Fibroblast of the aortic adventitia (primary cell): ENCODE measurements at places on chromosomes 7 and 10. TPM values are rescaled to one million over a fixed set of nuclear protein-coding genes. Genes with fewer than 3 reads are reported as not detected.

Gene FXYD4
- total RNA-seq = not detected in 2 replicates

Gene EBF3
- total RNA-seq = 5.2 and 14.7 TPM in 2 replicates

Gene GPR15LG
- not detected in 2 replicates for total RNA-seq

Gene EBLN1
- total RNA-seq = not detected in 2 replicates

GRCh38 chr7:133836666-133837065, 290.5 kb upstream of the LRGUK start:
- DNase-seq = no peak

GRCh38 chr10:118374404-118374803, 32.3 kb upstream of the FAM204A start:
- DNase-seq = no peak

DNA sequence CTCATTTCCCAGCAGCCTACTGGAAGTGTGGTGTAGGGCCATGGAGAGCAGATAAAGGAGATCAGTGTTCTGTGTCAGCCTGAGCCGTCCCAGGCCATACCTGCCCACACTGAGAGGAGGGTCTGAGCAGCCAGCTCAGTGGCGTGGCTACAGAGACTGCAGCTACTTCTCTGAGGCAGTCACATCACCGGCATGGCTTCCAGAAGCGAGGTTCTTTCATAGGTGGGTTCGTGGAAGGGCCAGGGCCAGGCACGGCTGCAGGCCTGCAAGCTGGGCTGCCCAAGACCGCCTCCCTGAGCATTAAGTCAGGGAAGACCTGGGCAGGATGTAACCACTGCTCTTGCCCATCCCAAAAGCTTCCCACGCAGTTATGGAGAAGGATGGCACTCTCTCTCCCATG, 34.9 kb downstream of the LDB3 start:
- DNase-seq = no peak

DNA sequence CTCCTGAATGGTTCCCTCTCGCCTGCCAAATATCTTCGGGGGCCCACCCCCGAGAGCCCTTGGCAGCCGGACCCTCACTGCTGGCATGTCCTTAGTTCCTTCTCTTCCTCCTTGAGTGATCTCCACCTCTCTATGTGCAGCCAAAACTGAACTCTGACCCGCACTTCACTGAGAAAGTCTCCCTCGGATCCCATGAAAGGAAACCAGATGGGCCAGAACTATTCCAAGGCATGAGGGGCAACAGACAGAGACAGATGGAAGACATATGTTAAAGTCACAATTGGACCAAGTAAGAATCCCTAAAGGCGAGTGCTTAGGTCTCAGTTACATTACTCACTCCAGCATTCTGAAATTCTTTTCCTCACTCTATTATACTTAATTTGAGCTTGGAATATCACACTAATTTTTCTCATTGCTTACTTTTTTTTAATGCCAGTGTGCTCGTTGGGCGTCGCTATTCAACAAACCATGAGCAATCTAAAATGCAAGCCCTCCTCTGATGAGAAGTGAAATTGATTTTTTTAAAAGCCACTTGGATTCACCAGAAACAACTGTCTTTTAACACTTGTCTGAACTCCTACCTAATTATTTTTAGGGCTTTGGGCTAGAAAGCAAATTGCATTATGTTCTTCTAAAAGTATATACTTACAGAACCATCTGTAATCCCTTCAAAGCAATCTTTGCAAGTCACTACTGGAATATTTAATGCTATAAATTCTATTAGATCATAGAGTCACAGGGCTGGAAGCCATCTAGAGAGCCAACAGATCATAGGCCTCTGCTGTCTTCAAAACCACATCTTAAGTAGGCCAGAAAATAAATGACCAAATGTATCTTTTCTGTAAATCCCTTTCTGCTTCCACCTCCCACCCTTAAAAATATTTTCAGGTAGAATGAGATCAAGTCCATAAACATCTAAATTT, 43.3 kb upstream of the EZH2 start:
- DNase-seq = peak; percentile 40

DNA sequence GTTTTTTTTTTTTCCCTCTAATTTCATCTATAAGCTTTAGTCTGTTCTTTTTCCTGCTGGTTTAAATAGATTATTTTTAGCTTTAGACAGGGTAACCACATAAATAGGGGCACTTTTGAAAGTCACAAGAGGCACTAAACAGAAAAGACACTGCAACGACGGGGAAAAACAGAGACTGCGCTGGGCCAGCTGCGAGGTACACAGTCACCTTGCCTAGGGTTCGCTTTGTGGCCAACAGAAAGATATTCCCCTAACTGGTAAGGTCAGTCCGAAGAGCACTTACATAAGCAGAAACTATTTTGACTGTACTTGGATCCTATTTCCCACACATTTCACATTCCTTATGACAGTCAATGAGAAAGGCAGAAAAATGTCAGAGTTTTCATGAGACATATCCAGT, 175.6 kb upstream of the PHF14 start:
- no peak for DNase-seq

DNA sequence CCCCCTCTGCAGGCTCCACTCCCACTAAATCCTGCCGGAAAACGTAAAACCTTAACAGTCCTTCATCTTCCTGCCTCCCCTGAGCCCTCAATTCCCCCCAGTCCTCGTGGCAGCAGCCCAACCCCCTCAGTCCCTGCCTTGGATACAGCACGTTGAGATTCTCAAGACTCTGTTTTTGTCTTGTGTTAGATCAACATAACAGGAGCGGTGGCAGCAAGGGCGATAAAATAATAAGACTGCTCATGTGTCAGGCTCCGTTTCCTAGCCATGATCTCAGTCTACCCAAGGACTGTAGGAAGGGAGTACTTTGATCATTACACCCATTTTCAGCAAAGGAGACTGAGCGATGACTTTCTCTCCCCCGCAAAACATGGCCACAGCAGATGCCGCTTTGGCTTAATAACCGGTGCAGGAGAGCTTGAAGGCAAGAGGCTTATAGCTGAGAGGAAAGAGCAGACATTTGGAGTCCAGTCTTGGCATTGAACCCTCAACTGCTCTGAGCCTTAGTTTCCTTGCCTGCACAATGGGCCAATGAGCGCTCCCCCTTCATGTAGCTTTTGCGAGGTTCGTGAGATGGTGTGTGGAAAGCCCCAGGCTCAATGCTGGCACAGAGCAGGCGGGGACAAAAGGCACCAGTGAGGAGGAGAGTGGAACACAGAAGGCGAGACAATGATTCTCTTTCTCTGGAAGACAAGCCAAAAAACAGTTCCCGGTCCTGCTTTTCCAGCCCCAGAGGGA, 42.1 kb upstream of the PCBD1 start:
- no peak for DNase-seq

GRCh38 chr7:105790996-105791395, 85.4 kb downstream of the ATXN7L1 start:
- DNase-seq = no peak
